Muscle of leg (tissue), 16 donors: ENCODE measurements at places on chromosomes 7 and 10. TPM values are rescaled to one million over a fixed set of nuclear protein-coding genes. Genes with fewer than 3 reads are reported as not detected.

- no peaks in the 10 kb centered on the region for H3K36me3 ChIP-seq
- no peak overlapping the region for H3K27ac ChIP-seq
- H3K4me3 ChIP-seq = no peak overlapping the region
- peak; percentile 78 for DNase-seq
Observed at GRCh38 chr10:128324058-128324827, 198.0 kb upstream of the MKI67 start.

- H3K4me1 ChIP-seq = no peaks in the 10 kb centered on the region
- no peak overlapping the region for H3K27ac ChIP-seq
- no peaks in the 10 kb centered on the region for H3K27me3 ChIP-seq
Observed at GRCh38 chr7:17745610-17746009, 194.7 kb downstream of the SNX13 start.

DNA sequence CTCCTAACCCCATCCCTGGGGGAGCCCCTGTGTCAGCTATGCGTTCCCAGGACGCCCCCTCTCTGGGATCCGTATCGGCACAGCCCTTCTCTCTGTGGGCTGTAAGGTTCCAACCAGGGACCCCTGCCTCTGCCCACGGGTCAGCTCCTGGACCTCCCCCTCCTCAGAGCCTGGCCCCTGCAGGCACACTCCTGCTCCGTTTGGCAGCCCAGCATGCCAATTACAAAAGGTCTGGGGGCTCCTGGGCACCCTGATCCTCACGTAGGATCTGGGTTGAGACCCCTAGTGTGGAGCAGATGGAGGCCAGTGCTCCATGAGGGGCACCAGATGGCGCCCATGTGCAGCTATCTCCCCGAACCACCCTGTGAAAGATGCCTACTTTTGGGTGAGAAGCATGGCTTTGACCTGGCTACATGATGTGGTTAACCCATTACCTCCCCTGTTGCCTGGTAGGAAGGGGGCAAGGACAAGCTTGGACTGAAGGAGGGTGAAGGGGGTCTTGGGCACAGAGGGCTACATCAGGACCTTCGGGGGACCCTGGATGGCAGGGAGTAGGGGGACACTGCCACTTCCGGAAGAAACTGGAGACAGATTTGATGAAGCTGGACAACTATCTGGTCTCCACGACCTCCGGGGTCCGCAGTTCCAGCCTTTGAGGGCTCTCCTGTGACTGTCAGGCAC lies 9.0 kb downstream of the TACR2 start:
- no peak overlapping the region for H3K4me3 ChIP-seq
- peak overlapping the region; percentile 84 for H3K27ac ChIP-seq
- H3K4me1 ChIP-seq = peaks cover 25% of the 10 kb centered on the region

DNA sequence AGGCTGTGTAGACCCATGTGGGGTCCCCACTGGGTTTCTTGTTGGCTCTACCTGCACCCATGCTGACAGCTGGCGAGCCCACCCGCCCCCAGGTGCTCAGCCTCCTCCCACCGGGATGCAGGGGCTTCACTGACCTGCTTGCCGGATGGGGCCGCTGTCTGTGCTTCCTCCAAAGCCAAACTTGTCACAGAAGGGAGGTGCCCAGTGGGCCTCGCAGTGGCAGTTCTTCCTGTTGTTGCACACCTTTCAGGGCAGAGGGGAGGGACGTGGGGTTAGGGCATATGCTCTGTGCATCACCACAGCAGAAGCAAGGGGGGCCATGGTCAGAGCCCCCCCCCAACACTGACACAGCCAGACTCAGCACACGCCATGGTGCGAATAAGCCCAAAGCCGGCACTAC lies 146.5 kb downstream of the FANK1 start:
- no peak overlapping the region for H3K4me3 ChIP-seq
- H3K4me1 ChIP-seq = peaks cover 14% of the 10 kb centered on the region
- DNase-seq = no peak
- H3K27ac ChIP-seq = no peak overlapping the region

DNA sequence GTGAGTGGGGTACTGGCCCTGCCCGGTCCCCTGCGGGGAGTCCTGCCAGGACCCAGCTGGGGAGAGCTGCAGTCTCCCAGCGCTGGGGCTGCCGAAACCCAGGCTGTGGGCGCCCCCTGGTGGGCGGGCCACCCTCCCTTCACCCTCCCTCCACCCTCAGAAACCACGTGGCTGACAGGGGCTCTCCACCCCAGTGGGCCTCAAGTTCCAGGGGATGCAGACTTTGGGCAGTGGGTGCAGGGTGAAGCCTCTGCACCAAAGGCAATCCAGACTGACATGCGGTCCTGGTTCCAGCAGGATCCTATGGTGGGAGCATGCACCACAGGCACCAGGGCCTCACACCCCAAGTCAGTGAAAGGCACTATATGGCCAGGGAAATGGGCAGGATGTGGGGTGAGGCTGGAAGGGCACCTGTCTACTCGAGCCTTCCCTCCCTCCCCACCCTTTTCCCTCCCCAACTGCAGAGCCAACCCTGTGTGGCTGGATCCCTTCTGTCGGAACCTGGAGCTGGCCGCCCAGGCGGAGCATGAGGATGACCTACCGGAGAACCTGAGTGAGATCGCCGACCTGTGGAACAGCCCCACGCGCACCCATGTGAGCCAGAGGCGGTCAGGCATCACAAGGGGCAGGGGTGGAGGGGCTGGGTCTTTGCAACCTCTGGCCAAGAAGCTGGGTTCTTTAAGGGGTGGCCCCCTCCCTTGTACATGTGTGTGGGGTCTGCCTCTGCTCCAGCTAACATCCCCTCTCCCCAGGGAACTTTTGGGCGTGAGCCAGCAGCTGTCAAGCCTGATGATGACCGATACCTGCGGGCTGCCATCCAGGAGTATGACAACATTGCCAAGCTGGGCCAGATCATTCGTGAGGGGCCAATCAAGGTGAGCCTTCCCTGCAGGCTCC lies 38.8 kb downstream of the PSAP start:
- peak; percentile 44 for DNase-seq
- peaks cover 36% of the 10 kb centered on the region for H3K36me3 ChIP-seq
- H3K27ac ChIP-seq = no peak overlapping the region
- H3K4me3 ChIP-seq = no peak overlapping the region

DNA sequence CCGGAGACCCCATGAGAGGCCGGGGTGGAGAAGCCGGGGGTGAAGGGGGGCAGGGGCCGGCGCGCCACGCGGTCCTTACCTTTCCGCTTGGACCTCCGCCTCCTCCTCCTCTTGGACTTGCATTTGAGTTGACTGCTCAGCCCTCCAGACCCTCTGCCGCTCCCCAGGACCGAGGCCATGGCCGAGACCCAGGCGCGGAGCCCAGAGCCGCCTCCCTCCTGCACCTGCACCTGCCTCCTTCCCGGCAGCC lies 428 bp downstream of the ADARB2 start:
- peaks cover 15% of the 10 kb centered on the region for H3K4me1 ChIP-seq

DNA sequence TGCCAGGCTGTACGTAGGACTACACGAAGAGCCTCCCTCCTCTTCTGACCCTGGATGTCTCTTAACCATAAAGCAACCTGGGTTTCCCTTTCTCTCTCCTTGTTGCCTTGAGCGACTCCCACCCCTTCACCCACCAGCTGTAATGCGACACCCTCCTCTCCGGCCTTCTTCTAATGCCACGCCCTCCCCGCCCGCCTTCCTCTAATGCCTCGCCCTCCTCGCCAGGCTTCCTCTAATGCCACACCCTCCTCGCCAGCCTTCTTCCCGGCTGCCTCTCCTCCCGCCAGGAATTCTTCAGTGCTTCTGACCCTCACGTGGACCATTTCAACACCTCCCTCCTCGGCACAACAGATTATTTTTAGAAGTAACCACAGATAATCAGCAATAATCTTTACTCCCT lies 348.5 kb upstream of the SHH start:
- no peaks in the 10 kb centered on the region for H3K36me3 ChIP-seq
- peaks cover 7% of the 10 kb centered on the region for H3K27me3 ChIP-seq
- DNase-seq = no peak
- no peaks in the 10 kb centered on the region for H3K4me1 ChIP-seq
- H3K27ac ChIP-seq = no peak overlapping the region
- no peak overlapping the region for H3K4me3 ChIP-seq

DNA sequence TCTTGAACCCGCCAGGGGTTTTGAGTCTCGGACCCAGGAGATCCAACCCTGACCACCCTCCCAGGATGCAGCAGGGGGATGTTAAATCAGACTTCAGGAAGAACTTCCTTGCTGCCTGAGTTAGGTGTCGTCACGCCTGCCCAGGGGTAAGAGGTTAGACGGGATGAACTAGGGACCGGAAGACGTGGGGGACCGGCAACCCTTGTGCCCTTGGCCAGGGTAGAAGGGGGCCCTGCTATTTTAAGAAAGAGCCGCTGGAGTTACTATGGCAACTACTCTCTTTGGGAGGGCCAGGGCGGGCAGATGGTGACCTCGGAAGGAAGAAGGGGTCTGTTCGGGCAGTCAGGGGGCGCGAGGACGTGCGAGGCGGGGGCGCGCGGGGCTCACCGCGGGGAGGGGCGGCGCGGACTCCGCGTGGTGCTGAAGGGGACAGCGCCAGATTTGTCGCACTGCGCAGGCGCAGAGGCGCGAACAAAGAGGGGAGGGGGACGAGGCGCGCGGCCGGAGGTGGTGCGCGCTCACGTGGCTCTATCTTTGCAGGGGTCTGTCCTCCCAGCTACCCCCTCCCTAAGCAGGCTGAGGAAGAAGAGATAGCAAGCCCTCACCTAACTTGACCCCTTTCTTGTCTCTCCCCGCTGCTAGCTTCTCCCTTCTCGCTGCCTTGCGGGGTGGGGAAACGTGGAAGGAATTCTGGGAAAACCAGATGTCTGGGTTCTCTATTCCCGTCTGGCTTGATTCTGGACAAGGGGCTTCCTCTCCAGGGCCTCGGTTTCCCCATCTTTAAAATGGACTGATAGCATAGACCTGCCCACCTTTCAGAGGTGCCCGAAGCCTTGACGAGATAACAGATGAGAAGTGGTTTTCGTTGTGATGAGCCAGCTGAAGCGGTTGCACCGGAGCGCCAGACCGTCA lies 940 bp upstream of the PSD start:
- DNase-seq = peak; percentile 65
- H3K36me3 ChIP-seq = peaks cover 15% of the 10 kb centered on the region
- peaks cover 20% of the 10 kb centered on the region for H3K27me3 ChIP-seq
- peaks cover 33% of the 10 kb centered on the region for H3K4me1 ChIP-seq
- peak overlapping the region; percentile 93 for H3K4me3 ChIP-seq

DNA sequence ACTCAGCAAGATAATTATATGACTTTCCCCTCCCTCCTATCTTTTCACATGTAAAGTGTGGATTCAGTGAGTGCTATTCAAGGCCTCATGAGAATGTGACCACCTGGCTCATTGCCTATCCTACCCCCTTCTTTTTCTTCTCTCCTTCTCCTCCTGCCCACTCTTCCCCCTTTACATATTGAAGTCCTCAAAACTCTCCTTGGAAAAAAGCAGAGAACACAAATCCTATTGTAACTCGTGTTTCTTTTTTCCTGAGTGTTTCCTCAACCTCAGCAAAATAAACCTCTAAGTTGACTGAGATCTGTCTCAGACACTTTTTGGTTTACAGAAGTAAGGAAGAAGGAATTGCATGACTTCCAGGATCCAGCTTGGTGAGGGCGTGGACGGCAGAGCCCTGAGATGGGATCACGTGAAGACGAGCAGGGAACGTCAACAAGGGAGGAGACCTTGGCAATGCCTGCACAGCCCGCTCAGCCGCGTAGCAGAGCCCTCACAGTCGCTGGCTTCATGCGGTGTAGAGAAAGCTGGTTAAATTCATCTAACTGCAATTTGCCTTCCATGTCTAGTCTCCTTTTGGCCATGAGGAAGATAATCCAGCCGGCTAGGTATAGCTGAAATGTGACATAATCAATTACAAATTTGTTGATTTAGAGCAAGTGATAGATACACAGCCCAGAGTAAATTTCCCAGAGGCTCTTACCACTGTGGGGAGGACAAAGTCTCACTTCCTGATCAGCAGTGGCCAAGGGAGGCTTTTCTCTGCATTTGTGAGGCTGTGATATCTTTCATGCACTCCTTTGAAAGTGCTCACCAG lies 75.7 kb downstream of the LYZL2 start:
- no peaks in the 10 kb centered on the region for H3K4me1 ChIP-seq
- H3K36me3 ChIP-seq = no peaks in the 10 kb centered on the region
- no peaks in the 10 kb centered on the region for H3K27me3 ChIP-seq

GRCh38 chr7:150406312-150406566 lies 27.1 kb downstream of the ZNF775 start:
- H3K27me3 ChIP-seq = no peaks in the 10 kb centered on the region
- DNase-seq = no peak
- H3K4me1 ChIP-seq = peaks cover 31% of the 10 kb centered on the region
- H3K4me3 ChIP-seq = peak overlapping the region; percentile 70

DNA sequence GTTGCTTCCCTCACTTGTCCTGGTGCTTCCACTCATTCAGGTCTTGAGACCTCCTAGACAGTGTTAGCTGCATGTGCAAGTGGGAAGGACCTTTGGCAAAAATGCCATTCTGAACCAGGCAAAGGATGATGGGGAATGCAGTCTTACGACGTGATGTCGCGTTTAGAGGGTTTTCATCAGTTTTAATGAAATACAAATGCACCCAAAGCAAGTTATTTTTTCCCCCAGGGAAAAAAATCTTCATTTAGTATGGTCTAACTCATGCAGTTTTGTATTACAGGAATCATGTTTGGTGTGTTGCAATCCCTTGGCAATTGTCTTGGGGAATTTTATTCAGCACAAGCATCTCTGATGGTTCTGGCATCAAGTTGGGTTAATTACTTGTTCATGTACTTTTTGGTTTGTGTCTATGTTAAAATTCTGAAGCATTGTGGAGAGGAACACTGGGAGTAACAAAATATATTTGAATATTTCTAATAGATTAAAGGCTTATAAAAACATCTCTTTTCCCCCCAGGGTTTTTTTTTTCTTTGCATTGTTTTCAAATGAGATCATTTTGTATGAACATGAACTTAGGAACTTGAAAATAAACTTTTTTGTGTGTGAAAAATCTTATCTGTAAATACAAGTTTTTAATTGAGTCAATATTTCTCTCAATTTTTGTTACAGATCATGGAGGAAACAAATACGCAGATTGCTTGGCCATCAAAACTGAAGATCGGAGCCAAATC lies 188.9 kb downstream of the BICC1 start:
- no peaks in the 10 kb centered on the region for H3K27me3 ChIP-seq
- H3K36me3 ChIP-seq = no peaks in the 10 kb centered on the region
- no peak overlapping the region for H3K4me3 ChIP-seq
- peaks cover 12% of the 10 kb centered on the region for H3K4me1 ChIP-seq
- H3K27ac ChIP-seq = peak overlapping the region; percentile 63

DNA sequence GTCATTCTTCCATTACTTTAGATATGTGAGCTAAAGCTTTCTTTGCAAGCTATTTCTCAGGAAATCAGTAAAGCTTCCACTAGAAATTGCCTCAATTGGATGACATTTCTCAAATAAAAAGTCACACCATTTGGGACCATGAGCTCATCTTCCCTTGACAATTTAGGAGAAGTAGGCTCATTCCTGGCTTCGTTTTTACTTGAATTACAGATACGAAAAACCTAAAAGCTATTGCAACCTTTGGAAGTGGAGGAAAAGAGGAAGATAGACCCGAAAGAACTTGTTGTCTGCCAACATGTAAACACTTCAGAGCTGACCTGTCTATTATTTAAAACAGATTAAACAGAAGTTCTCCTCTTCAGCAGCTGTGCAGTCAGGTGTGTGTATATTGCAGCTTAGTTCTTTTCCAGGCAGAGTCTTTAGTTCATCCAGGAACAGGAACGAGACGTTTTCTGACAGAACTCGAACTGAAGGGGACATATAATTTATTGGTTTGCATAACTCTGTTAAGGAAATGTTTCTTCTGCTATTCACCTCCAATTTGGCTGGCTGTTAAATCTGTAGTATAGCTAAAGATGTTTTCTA lies 43.1 kb upstream of the ST8SIA6 start:
- no peak overlapping the region for H3K27ac ChIP-seq
- no peaks in the 10 kb centered on the region for H3K36me3 ChIP-seq
- no peak for DNase-seq
- no peaks in the 10 kb centered on the region for H3K27me3 ChIP-seq
- no peak overlapping the region for H3K4me3 ChIP-seq
- no peaks in the 10 kb centered on the region for H3K4me1 ChIP-seq

Gene AGMO
- 0.80 TPM for total RNA-seq
